GM23338 (cell line): ENCODE measurements at places on chromosomes 3 and 15. TPM values are rescaled to one million over a fixed set of nuclear protein-coding genes. Genes with fewer than 3 reads are reported as not detected.

The MNS1 gene
- total RNA-seq, result 2.9 and 8.9 TPM in 2 replicates

The LINGO1 gene
- total RNA-seq, result 52.0 and 63.1 TPM in 2 replicates

- H3K4me3 ChIP-seq, result no peak overlapping the region
- no peak overlapping the region for H3K27ac ChIP-seq
- H3K36me3 ChIP-seq, result no peaks in the 10 kb centered on the region
- H3K27me3 ChIP-seq, result peaks cover 12% of the 10 kb centered on the region; the same call in 1 of the 2 replicates
These were observed 214.7 kb downstream of the CHL1 start for GRCh38 chr3:411226-411625.

The ZBTB20 gene
- total RNA-seq, result 2.6 and 3.3 TPM in 2 replicates

The PLSCR4 gene
- total RNA-seq, result 5.2 TPM in 2 replicates

- peaks cover 21% of the 10 kb centered on the region for H3K27me3 ChIP-seq
- DNase-seq, result no peak
- H3K4me3 ChIP-seq, result no peak overlapping the region
- H3K27ac ChIP-seq, result no peak overlapping the region
These were observed 3.7 kb downstream of the BOC start for GRCh38 chr3:113214917-113215595.

DNA sequence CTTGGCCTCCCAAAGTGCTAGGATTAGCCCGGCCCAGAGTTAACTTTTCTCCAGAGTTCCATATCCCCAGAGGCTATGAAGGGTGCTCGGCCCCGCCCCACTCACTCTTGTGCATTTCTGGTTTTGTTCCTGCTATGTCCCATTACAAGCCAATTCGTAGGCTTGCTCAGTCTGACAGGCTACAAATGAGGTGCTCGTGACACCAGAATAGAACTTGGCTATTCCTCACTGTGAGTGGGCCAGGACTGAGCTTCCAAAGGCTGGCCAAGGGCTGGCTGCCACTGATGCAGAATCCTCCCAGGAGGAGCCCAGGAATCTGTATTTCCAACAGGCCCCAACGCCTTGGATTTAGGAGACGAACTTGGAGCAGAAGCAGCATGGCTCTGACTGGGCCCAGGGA is 282.7 kb upstream of the C2CD4B start:
- H3K4me3 ChIP-seq, result no peak overlapping the region
- no peak overlapping the region for H3K27ac ChIP-seq

The CLDN18 gene
- not detected in 2 replicates for total RNA-seq

The GOLGA8R gene
- 0.17 TPM in 1 of 2 replicates, not detected in the other for total RNA-seq

- H3K4me1 ChIP-seq, result no peaks in the 10 kb centered on the region
- no peak overlapping the region for H3K27ac ChIP-seq
- H3K27me3 ChIP-seq, result no peaks in the 10 kb centered on the region
- H3K4me3 ChIP-seq, result no peak overlapping the region
These were observed 13.4 kb downstream of the SLC38A3 start for GRCh38 chr3:50218448-50218847.
